ENCODE measurements at places on chromosomes 3 and 15.

DNA sequence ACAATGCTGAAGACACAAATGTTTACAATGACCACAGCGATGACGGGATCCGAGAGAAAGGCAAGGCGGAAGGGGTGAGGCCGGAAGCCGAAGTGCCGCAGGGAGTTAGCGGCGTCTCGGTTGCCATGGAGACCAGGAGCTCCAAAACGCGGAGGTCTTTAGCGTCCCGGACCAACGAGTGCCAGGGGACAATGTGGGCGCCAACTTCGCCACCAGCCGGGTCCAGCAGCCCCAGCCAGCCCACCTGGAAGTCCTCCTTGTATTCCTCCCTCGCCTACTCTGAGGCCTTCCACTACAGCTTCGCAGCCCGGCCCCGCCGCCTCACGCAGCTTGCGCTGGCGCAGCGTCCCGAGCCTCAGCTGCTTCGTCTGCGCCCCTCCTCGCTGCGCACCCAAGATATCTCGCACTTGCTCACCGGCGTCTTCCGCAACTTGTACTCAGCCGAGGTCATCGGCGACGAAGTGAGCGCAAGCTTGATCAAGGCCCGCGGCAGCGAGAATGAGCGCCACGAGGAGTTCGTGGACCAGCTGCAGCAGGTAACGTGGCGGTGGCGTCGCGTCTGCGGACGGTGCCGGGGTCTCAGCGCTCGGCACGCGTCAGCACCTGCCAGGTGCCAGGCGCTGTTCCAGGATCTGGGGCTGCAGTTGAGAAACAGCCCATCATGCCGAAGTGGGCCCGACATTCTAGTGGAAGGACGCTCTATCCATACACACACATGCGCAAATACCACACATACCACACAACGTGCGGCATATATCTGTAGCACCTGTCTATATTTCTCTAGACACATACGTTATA lies at the start of gene DLEC1:
DLEC1 (plus strand) TSS at position 108 of the 798 bp plus-strand sequence; CDS start at position 126, 18 bp downstream.
- DNase-seq, result peak; percentile 89

GRCh38 chr3:14663396-14664135 lies 11.4 kb upstream of the C3orf20 start:
- DNase-seq, result no peak

GRCh38 chr3:4853749-4854140 lies 125.5 kb upstream of the BHLHE40 start:
- DNase-seq, result no peak

GRCh38 chr3:169232863-169233262 lies 430.6 kb downstream of the MECOM start:
- DNase-seq, result no peak

- no peak for DNase-seq
Observed at GRCh38 chr3:81723732-81724313, 37.6 kb downstream of the GBE1 start.

GRCh38 chr15:68228971-68229385 lies 550 bp downstream of the CLN6 start:
- no peak for DNase-seq

- no peak for DNase-seq
Observed at GRCh38 chr15:69414701-69415167, 585 bp downstream of the KIF23 start.

- DNase-seq, result no peak
Observed at GRCh38 chr3:126542340-126543241, 16.1 kb downstream of the C3orf22 start.

DNA sequence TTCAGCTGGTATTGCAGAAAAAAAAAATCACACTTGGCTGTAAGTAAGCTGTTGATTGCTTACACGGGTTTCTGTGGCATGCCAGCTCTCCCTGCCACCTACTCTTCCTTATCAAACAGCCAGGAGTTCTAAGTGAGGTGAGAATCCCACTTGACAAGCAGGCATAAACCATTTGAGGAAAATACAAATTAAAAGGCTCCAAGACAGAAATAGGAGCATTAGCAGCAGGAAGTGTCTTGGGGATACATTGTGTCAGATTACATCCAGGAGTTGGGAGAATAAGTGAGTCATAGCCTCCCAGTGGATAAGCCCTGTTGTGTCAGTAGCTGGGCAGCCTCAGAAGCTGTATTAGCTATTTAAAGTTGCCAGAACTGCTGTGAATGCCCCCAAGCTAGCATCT lies 256.0 kb downstream of the CNTN4 start:
- no peak for DNase-seq

- DNase-seq, result peak; percentile 70
Observed at GRCh38 chr3:12984023-12984823, 89.0 kb downstream of the IQSEC1 start.

DNA sequence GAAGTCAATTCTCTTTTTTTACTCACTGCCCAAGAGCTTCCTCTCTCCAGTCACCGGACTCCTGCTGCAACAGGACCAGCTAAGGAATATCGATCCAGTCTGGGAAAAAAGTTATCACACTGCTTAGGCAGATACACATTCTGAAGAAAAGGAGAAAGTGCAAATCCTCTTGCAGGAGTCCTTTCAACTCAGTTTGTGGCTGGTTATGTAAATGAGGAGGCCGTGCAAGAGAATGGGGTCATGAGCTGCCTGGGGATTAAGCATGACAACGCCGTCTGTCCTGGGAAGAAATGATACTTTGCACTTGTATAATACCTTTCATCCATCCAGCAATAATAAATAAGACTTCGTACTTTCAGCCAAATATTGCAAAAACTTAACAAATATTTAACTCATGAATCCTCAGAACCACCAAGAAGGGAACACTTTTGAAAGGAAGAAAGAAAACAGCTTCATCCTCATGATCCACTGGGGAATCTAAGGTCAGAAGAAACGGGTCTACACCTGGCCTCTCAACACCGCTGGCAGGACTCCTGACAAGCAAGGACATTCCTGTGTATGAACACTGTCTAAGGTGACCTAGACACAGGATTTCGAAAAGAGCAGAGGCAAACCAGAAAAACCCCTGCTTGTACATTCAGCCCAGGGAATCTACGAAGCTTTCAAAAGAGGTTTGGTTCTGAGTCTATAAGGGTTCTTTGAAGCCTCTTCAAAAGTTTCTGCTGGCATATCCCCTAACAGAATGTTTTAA lies 13.1 kb upstream of the WWTR1 start:
- no peak for DNase-seq

DNA sequence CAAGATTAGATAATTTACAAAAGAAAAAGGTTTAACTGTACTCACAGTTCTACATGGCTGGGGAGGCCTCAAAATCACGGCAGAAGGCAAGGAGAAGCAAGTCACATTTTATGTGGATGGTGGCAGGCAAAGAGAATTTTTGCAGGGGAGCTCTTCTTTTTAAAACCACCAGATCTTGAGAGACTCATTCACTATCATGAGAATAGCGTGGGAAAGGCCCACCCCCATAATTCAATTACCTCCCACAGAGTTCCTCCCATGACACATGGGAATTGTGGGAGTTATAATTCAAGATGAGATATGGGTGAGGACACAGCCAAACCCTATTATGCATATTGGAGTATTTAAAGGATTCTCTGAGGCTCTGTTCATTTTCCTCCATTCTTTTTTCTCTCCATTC lies 138.7 kb upstream of the CADM2 start:
- DNase-seq, result no peak

GRCh38 chr15:52181938-52182780 lies 9.0 kb downstream of the GNB5 start:
- DNase-seq, result no peak

DNA sequence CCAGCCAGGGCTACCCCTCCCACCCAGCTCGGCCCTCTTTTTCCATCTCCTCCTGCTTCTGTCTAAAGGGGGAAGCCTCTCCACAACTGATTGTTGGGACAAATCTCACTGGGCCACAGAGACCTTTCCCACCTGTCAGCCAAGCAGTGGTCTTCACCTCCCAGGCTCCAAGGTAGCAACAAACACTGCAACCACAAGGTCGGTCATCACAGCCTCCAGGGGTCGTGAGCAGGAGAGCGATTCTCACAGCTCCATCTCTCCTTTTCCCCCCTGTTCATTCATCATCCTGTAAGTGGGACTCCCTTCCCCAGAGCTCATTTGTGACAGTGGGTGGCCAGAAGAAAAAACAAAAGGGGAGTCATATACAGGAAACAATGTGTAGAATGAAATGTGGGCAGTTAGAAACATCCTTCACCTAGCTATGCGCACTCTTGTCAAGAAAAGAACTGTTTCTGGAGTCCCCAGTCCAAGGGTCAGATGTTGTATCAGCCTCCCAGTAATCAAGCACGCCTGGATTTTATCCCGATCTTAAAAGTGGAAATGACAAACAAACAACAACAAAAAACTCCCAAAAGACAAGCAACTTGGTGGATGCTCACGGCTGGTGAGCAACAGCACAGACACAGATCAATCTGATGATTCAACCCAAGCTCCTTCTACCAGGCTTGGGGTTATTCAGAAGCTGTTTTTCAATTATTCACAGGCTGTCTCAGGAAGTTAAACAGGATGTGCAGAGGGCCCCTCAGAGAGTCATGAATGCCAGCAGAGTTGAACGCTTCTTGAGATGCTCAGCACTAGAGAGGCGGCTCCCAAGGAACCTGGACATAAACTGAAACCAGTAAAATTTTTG lies 22.4 kb downstream of the LYZL4 start:
- peak; percentile 45 for DNase-seq

DNA sequence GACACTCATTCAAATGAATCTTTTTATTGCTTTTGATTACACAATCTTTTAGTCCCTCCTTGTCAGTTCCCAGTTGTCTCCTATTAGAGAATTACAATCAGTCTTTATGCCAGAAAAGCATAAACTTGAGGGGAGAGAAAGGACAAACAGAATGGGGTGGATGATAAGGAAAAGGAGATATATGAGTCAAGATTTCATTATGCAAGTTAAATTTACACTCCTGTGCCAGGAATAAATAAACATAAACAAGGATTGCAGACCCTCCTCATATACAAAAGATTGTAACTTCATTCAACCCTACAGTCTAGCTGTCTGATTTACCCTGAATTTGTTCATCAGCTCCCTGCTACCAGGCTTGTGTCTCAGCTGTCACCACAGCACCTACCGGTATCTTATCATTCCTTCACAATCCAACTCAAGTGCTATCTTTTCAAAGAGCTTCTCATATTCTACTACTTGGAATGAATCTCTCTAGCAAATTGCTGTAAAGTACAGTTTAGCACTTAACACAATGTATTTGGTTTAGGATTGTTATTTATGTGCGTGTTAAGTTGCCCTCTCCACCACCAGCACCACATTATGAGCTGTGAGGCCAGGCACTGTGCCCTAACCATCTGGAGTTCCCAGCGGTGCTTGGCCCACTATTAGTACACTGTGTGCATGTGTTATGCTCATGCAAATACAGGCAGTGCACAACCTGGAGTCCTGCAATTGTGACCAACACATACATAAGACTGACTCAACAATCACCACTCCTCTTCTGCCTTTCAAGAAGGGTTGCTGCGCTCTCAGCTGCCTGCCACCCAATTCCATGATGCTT lies 504.1 kb downstream of the TBL1XR1 start:
- no peak for DNase-seq

DNA sequence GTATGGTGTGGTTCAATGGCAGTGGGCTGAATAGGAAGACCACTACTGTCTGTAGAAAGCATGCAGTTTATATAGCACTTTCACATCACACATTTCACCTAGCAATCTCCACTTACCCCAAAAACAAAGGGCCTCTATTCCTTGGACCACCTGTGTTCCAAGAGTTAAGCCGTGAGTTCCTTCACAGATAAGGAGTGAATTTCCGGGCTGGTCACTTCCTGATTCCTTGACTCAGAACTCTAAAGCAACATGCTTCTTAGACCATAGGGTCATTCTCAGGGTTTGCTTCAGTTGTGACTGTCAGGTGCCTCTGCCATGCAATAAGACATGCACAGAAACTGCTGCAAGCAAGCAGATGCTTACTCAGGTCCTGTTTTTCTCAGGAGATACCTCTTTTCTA lies 588.5 kb upstream of the TGFBR2 start:
- DNase-seq, result no peak

DNA sequence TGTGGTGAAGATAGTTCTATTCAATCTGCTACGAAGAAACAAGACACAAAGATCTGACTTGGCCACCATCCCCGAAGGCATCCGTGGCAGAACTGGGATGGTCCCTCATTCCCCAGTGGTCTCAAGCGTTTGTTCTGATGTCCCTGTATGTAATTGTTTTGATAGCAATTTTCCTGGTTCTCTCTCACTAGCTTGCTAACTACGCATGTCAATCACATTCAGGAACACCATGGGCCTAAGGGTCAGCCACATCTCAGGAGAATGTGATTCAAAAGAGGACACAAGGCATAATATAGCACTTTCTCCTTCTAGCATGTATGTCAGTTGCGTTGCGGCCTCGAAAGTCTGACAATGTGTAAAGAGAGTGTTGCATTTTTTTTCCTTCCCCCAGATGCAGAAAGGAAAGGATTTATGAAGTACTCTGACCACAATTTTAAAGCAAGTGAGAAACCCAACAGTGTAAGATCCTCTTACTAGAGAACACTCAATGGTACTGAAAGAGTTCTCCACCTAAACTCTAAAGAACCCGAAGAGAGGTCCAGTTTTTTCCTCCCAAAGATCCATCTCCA lies 32.0 kb upstream of the TCF12 start:
- peak; percentile 12 for DNase-seq

DNA sequence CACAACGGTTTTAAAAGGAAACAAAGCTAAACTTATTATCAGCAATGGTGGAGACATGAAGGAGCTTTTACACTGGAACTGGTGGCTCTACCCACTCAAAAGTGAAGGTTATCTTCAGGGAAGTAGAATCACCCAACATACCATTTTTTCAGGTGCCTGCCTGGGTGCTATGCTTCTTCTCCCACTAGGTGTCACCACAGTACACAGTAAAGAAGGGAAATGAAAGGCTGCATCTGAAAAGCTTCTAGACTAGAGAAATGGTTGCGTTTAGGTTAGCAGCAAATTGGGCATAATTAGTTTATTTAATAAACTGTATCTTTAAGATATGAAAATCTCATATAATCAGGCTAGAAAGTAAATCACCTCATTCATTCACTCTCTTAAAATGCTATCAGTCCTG lies 47.0 kb upstream of the SELENOK start:
- peak; percentile 7 for DNase-seq

- no peak for DNase-seq
Observed at GRCh38 chr3:21654662-21655061, 96.3 kb downstream of the ZNF385D start.

GRCh38 chr3:156535162-156535627 lies 19.7 kb downstream of the SSR3 start:
- DNase-seq, result no peak

DNA sequence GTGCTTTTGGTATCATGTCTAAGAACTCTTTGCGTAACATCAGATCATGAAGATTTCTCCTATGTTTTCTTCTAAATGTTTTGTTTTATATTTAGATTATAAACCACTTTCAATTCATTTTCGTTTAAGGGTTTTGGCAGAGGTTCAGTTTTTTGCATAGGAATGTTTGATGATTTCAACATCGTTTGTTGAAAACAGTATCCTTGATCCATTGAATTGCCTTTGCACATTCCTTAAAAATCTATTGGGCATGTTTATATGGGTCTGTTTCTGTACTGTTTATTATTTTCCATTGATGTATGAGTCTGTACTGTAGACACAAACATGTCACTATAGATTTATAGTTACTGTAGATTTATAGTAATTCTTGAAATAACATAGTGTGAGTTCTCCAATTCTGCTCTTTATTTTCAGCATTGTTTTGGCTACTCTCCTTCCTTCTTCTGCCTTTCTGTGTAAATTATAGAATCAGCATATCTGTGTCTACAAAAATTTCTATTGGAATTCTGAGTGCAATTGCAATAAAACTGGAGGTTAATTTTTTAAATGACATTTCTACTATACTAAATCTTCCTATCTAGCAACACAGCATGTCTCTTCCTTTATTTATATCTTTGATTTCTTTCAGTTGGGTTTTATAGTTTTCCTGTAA lies 374.0 kb downstream of the SV2B start:
- DNase-seq, result no peak

GRCh38 chr3:126340596-126340942 lies 16.6 kb downstream of the KLF15 start:
- DNase-seq, result no peak

- no peak for DNase-seq
Observed at GRCh38 chr3:24496529-24497482, 2.2 kb upstream of the THRB start.
